NCI-H1417 treated with DMSO at 0.1 percent for 48 hours (cell line): ENCODE measurements at places on chromosomes 12 and 14.

DNA sequence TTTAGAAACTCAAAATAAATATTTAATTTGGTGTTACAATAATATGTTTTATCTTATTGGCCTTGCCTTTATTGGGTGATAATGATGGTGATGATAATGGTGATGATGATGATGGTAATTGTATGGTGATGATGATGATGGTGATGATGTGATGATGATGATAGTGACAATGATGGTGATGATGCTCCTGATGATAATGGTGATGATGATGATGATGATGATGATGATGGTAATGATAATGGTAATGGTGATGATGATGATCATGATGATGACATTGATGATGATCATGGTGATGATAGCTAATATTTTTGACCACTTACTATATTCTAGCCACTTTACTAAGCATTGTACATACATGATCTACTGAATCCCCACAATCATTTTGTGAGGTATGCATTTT lies 1548.6 kb upstream of the TMEM132C start:
- no peak for DNase-seq

DNA sequence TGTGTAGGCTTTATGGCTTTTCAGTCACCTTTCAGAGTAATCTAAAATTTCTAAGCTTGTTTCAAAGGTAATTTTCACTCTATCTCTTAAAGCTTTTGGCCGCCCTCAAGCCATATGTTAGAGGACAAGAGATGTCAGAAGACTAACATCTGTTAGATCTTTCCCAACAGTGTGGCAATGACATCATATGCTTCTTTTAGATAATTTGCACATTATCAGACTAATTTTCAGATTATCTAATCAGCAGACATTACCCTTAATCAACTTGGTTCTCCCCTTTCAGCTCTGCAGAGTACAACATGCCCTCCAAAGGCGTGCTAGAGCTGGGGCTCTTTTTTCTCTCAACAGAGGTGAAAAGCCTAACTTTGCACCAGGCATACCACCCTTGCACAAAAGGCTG lies 207.1 kb downstream of the DPF3 start:
- no peak for DNase-seq

DNA sequence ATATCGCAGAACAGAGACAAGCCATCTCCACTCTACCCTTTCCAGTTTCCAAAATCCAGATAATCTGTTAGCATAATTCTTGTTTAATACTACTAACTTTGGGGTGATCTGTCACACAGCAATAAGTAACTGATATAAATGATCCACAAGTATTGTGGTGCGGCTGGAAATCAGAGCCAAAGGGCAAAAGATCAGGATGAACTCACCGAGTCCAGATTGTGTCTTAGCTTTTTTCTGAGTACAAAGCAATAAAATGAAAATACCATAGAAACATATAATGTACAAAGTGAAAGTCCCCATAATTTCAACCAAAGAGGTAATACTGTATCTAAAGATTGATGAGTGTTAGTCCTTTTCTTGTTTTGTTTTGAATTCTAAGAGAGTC lies 17.4 kb downstream of the HECTD1 start:
- no peak for DNase-seq

GRCh38 chr12:56361487-56362129 lies 1.0 kb downstream of the APOF start:
- no peak for DNase-seq

DNA sequence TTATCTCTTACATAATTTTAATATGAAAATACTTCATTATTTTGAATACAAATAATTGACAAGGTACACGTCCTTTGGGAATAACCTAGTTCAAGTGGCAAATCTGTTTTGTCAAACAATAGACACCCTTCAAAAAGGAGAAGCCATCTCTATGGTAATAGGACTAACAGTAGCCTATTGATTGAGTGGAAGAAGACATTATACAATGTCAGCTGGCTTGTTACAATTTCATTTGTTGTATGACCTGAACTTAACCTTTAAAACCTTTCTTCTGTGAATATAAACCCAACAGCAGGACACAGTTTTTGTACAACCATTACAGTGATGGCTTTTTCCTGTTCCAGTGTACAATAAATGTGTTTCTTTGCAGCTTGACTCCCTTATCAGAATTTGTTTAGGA lies 8.1 kb downstream of the TMEM260 start:
- no peak for DNase-seq

DNA sequence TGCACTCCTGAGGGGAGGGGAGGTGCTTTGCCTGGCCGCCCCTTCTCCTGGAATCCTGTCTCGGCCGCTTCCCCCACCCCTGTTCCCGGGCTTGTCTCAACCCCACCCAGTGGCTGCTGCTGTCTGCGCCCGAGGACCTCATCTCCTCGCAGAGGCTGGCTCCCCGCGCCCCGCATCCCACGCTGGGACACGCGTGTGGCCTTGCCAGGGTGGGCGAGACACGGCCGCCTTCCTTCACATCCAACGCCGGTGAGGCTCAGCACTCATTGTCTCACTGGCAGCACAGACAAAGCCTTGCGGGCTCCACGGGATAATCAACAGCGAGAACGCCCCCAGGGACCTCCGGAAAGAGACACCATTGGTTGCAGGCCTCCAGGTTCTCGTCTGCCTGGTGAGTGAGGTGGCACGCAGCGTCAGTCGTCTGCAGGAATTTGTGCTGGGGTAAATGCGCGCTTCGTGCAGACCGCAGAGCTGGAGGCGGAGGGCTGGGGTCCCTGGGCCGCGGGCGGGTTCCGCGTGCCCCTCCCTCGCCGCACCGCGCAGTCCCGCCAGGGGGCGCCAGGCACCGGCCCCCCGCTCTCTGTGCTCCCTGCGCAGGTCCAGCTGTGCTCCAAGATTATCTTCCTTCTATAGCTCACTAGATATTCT lies 26.8 kb downstream of the CCDC177 start:
- no peak for DNase-seq

DNA sequence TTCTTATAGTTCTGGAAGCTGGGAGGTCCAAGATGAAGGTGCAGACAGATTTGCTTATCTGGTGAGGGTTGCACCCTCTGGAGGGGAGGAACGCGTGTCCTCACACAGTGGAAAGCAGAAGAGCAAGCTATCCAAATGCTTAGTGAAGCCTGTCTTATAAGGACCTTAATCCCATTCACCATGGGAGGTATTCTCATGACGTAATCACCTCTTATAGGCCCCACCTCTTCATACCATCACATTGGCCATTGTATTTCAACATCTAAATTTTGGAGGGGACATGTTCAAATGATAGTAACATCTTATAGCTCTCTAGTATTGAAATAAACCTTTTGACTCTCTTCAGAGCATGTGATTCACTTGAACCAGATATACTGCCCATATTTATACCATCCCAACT lies 105.0 kb upstream of the MYF6 start:
- no peak for DNase-seq

- no peak for DNase-seq
Observed at GRCh38 chr14:43356979-43357545, 1150.0 kb downstream of the FSCB start.

GRCh38 chr12:6352193-6353173 lies 10.6 kb upstream of the TNFRSF1A start:
- DNase-seq: no peak

DNA sequence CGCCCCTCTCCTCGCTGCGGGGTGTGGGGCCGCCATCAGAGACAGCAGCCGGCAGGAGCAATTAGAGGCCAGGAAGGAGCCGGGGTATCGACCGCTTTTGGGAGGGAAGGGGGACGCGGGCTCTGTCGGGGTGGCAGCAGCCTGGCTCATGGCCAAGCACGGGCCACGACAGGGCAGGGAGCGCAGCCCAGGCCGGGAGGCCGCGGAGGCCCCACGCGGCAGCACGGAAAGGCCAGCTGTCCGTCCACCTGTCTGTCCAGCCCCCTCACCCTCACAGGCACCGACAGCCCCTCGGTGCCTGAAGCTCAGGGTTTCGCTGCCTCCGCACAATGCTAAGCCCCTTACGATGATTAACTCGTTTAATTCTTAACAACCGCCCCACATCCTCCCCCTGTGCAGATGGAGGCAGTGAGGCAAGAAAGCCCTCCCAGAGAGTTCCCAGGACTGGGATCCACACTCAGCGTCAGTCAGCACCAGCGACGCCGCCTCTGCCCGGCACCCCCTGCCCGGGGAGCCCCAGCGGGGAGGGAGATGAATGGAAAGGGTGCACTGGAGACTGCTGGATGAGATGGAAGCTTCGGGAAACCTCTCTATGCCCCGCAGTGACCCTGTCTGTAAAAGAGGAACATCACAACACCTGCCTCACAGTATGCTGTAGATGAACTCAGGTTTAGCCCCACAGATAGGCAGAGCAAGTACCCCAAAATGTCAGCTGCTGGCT lies 23.7 kb downstream of the NCOR2 start:
- no peak for DNase-seq
